ENCODE measurements at places on chromosomes 1 and 21.

DNA sequence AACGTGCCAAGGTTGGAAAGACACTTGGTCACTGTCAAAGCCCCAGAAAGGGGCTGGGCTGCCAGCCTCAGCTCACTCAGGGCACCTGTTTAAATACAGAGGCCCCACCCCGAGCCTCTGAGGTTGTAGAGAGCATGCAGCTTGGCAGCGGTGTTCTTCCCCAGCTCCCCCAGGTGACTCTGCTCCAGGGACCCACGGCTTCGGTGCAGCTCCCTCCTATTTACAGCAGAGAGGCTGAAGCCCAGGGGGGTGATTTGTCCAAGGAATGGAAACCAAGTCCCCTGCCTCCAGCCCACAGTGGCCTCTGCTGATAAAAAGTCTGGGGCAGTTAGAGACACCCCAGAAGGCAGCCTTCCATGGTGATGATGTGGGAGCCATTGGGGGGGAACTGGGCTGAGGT is 9.1 kb upstream of the C1QA start:
- DNase-seq: no peak

DNA sequence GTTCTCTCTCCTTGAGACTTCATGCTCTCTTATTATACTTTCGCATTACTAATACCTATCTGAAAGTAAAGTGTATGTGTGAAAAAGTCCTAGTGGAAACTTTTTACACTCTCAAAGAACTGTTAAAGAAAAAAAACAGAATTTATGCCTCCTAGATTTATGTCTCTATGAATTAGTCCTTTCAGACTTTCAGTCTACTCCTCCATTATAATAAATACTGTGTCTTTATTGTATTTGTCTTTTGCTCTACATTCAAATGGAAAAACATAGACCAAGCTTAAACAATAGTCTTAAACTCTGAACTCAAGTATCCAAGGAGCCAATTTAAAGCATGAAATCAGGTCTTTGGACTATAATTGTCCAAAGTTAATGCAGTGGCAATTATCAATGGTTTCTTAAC is 1449.0 kb downstream of the PLA2G4A start:
- DNase-seq: no peak

- DNase-seq: no peak
Measured at GRCh38 chr21:32306021-32306780, 7.5 kb downstream of the MRAP start.

- DNase-seq: no peak
Measured at GRCh38 chr1:60101516-60101915, 27.9 kb upstream of the C1orf87 start.

GRCh38 chr1:174060090-174060489 is 37.9 kb upstream of the RC3H1 start:
- no peak for DNase-seq

DNA sequence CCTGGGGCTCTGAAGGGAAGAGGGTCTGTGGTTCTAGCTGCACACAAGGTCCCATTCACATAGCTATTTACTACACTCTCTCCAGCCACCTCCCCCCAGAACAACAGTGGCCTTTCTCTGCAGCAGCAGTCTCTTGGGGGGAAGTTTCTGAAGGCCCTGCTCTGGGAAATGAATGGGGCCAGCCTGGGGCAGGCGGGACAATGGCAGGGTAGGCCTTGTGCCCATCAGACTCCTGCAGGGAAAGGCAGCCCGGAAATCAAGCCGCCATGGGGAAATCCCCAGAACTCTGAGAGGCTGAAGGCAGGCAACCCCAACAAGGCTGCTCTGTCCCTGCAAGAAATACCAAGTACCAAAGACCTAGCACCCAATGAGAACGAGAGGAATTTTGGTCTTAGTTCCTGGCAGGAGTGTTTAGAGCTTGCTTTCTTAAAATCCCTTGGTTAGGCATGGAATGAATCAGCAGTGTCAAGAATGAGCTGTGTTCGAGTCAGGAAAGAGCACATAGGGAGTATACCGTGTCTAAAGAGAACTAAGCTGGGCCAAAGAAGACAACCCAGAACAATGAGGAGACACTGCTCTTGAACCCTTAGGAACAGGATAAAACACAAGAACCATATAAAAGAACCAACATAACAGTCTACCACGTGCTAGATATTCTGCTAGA is 11.3 kb downstream of the ARHGEF11 start:
- no peak for DNase-seq

DNA sequence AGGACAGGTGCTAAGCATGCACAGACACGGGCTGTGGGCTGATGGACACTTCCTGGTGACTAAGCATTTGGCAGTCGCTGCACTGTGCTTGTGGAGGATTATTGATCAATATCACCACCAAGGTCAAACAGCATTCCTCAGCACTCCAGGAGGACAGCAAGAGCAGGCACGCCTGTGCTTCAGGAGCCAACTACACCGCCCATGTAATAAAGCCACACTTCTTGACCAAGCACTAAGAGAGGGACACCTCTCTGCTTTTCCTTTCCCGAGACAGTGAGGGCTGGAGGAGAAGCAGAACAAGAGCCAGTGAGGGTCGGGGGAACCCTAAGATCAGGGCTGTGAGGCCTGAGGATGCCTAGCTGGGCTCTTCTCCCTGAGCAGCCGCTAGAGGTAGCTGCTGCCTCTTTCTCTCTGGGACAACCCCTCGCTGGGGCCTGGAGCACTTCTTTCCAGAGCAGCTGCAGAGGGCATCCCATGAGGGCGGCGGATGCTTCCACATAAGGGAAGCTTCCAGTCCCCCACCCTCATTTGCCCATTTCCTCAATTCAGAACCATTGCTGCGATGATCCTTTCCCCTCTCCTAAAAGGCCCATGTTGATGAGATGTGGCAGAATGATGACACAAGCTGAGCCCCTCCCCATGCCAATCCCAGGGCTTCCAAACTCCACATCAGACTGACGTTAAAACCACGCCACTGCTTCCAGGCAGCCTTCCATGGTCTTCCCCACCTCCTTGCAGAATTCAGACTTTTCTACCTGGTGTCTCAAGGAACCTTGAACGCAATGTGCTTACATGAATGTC is 19.1 kb downstream of the RAB7B start:
- peak; percentile 72 for DNase-seq

GRCh38 chr1:204599098-204599497 is 82.9 kb downstream of the MDM4 start:
- no peak for DNase-seq

GRCh38 chr21:41802684-41803083 is 35.8 kb upstream of the RIPK4 start:
- no peak for DNase-seq

- no peak for DNase-seq
Measured at GRCh38 chr1:166090244-166090643, 76.6 kb downstream of the FAM78B start.

DNA sequence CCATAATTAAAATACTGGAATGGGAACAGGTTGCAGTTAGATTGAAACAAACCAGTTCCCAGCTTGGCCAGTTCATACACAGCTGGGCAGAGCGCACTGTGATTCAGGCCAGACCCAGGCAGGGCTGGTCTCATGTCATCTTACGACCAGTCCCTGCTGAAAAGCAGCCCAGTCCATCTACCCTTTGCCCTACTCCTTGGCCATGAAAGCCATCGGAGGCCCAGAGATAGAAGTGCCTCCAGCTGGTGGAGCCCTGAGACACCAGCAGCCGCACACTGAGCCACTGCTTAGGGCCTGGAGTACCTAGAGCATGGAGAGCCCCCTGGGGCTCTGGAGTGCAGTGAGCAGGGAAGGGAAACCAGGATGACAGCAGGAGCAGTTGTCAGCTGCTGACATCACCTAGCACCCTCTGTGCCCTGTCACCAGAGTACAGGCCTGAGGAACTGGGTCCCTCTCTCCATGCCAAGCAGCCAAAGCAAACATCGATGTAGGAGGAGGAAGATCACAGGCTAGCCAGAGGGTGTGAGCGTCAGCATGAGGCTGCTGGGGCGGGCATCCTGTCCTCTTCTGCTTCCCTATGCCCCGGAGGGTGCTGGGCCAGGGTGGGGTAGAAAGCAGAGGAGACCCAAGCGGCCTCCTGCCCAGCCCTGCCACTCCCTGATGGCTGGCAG is 34.2 kb upstream of the TMEM125 start:
- no peak for DNase-seq

GRCh38 chr21:33266050-33266788 is at the start of gene IL10RB:
Gene IL10RB (plus strand): TSS chr21:33266367. CDS start chr21:33266466, 99 bp downstream.
- DNase-seq: peak; percentile 86

- peak; percentile 23 for DNase-seq
Measured at GRCh38 chr1:219220945-219221344, 47.3 kb downstream of the LYPLAL1 start.

- DNase-seq: no peak
Measured at GRCh38 chr1:30815556-30815955, 58.0 kb upstream of the LAPTM5 start.

- DNase-seq: no peak
Measured at GRCh38 chr1:42933060-42933586, 25.5 kb downstream of the SLC2A1 start.

DNA sequence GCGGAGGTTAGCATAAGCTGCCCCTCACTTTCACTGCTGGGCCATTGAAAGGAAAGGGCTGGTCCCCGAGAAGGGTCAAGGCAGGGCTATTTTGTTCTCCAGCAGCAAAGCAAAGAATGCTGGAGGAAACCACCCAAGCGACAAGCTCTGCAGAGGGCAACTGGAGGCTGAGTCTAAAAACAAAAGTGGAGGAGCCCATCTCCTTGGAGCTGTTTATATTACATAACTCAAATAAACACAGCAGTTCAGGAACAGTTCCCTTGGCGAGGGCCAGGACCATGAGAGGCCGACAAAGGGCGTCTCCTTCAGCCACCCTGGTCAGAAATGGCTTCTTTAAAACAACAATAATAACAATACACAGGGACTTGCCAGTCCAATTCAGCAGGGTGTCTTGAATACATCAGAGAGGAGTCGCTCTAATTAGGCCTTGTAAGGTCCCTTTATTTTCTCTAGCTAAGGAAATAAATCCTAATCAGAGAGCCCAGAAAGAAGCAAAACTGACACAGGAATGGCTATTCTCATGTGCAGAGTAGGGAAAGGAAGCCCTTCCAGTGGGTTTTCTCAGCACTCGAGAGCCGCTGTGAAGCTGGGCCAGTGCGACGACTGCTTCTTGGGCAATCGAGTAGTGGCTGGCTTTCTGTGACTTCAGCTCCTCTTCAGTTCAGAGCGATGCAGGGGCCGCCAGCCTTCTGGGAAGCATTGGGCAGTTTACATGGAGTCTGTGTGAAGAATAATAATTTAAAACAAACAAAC is 57.0 kb upstream of the TARBP1 start:
- no peak for DNase-seq

Data from GM13977 (cell line).